ENCODE measurements at places on chromosomes 11 and 22.

GRCh38 chr11:119088406-119088805, 3.7 kb downstream of the HMBS start:
- no peak for DNase-seq

DNA sequence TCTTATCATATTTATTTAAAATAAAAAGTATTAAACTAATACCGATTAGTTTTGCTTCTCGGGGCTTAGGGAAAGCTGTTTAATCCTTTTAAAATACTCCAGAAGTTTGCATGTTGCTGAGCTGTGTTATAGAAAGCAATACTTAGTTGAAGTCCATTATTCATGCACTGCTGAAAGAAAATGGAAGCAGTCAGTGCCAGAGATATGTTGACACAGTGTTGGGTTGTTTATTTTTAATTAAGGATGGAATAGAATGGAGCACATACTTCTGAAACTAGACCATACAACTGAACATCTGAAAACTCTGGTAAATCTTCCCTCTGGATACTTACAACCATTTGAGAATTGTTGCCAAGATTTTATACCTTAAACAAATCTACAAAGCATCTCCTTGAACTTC, 282.7 kb upstream of the CCDC179 start:
- DNase-seq = no peak

DNA sequence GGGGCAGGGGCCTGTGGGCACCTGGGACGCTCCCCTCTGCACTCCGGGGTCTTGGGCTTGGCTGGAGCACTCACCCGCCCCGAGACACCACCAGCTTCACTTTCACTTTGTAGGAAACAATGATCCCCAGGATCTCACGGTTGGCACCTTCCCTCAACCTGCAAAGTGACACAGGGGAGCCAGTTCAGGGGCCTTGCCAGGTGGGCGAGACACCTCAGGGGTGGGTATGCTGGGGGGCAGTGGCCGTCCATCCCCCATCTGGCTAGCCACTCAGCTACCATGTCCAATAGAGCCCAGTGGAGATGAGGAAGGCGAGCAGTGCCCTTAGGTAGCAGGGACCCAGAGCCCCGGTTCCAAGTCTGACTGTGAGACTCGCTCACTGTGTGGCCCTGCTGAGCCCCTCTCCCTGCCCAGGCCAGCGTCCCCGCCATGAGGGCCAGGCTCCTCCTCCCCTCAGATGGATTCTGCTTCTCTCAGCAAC, 32.3 kb downstream of the TPBGL start:
- DNase-seq = no peak

- DNase-seq = no peak
Measured at GRCh38 chr11:118175031-118175992, 1.1 kb downstream of the SCN2B start.

DNA sequence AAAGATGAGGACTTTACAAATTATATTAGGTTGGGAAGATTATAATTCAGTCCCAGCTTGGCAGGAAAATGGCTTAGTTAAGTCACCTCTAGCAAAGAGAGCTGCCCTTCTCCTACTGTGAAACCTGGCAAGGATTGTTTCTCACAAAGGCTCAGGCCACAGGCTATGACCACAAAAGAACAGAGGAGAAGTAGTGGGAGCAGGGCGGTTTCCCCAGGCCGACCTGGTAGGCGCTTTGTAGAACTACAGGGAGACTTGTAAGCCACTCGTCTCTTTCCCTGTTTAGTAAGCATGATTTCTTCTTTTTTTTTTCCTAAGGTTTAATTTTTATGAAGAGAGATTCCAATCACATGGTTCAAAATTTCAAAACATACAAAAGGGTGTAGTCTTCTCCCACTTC, 4.6 kb downstream of the SNAP29 start:
- DNase-seq = no peak

DNA sequence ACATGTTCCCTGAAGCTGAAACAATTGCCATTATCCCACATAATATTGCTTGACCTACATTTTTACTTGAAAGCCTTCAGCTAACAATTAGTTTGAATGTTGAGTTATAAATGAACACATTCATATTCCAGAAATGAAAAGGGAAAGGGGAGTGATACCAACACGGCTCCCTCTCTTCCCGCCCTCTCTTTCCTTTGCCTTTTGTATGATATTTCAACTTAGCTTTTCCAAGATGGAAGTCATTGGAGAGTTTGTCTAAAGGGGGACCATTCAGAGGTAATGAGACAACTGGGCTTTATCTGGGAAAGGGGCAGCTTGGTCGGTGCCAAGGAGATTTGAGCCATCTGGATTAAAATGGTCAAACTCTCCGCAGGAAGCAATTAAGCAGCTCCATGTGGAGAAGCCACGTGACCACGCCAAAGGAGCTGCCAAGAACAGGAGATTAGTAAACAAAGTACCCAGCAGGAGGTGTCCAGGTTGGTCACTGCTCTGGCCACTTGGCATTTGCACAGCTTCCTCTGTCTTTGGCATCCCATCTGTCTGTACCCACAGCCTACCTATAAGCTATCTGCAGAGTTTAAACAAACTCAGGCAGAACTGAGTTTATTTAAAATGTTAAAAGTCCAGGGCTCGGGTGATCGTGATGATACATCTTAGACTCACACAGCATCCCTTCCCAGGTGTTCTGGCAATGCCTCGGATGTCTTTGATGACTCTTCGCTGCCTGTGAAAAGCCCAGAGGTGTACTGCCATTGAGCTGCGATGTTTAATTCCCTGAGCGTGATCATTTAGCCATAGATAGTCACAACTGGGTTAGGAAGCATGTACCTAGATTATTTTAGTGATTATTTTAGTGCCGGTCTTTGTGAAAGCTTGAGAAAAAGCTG, 735.9 kb downstream of the NTM start:
- no peak for DNase-seq

DNA sequence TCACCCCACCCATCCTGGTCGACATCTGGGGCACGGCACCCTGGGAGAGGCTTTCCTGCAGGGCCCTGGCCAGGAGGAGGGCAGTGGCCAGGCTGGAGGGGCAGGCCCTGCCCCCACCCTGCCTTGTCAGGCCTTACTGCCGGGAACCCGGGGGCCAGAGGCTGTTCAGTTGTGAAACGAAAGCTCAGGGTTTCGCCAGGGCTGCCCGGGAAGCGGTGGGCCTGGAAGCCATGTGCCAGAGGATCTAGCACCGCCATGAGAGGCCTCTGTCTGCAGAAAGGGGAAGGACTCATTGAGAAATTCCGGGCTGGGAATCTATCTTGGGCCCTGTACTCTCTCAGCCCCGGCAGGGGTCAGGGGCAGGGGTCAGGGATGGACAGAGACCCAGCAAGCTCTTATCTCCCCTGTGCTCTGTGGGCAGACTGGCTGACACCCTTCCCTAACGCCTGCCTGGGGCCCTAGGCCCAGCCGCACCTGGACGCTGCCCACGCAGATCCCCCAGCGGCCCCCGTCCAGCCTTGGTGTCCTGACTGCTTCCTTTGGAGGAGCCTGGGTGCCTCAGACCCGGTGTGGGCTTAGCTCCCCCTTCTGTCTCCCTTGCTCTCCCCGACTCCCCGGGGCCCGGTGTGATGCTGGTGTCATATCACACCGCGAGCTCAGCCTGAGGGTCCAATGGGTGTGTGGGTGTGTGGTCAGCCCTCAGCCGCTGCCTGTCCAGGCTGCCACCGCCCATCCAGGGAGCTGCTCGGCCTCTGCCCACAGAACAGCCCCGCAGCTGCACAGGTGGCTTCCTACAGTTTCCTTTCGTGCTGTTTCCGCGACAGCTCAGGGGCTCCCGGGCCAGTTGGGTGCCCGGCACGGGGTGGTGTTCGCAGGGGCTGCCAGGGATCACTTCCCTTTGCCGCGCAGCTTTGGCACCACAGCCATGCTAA, 6.5 kb downstream of the PIM3 start:
- no peak for DNase-seq
